ENCODE measurements at places on chromosomes 6 and 20. TPM values are rescaled to one million over a fixed set of nuclear protein-coding genes. Genes with fewer than 3 reads are reported as not detected.

- peak overlapping the region; percentile 41 for H3K4me3 ChIP-seq
- peaks cover 45% of the 10 kb centered on the region for H3K4me1 ChIP-seq
- no peak overlapping the region for H3K27ac ChIP-seq
- no peaks in the 10 kb centered on the region for H3K36me3 ChIP-seq
These were observed 3.9 kb downstream of the SDC4 start for GRCh38 chr20:45344168-45344860.

- H3K36me3 ChIP-seq: no peaks in the 10 kb centered on the region
- no peak for DNase-seq
- H3K27me3 ChIP-seq: peaks cover 23% of the 10 kb centered on the region
- no peak overlapping the region for H3K4me3 ChIP-seq
- H3K27ac ChIP-seq: no peak overlapping the region
These were observed 120.2 kb upstream of the AFDN start for GRCh38 chr6:167706313-167707109.

- no peaks in the 10 kb centered on the region for H3K27me3 ChIP-seq
- no peak for DNase-seq
- peaks cover 10% of the 10 kb centered on the region for H3K36me3 ChIP-seq
- no peak overlapping the region for H3K4me3 ChIP-seq
- H3K27ac ChIP-seq: no peak overlapping the region
- peaks cover 15% of the 10 kb centered on the region for H3K4me1 ChIP-seq
These were observed 5.2 kb downstream of the TMEM30A start for GRCh38 chr6:75279418-75279817.

The CCDC170 gene
- 0.25 TPM for total RNA-seq

The TGM3 gene
- total RNA-seq: 0.43 TPM

The PTPRK gene
- 30.4 TPM for total RNA-seq

The BMP2 gene
- total RNA-seq: 0.84 TPM

The C6orf52 gene
- 8.2 TPM for total RNA-seq

DNA sequence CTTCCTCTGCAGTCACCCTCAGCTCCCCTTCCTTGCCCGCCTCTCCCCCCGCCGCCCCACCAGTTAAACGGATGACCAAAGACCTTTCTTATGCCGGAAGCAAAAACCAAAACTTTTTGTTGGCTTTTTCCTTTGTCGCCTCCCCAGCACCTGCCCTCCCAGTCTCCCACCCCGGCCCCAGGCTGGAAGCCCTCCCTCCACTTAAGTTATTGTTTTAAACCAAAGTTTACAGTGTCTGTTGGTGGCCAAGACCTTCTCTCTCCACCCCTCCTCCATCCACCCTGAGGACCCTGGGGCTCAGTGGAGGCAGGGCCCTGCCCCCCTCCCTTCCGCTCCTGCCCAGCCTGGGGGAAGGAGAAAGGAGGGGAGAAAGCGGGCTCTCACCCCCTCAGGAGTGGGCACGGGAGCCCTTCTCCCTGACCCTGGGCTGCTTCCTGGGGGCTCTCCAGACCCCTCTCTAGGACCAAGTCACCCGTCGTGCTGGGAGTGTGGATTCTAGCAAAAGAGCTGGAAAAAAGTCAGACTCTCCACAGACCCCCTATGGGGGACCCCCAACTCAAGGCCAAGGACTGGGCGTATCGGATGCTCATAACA lies 38.3 kb upstream of the MDFI start:
- DNase-seq: no peak
- no peak overlapping the region for H3K27ac ChIP-seq
- no peak overlapping the region for H3K4me3 ChIP-seq
- H3K27me3 ChIP-seq: peaks cover 8% of the 10 kb centered on the region
- peaks cover 5% of the 10 kb centered on the region for H3K36me3 ChIP-seq
- H3K4me1 ChIP-seq: peaks cover 23% of the 10 kb centered on the region

DNA sequence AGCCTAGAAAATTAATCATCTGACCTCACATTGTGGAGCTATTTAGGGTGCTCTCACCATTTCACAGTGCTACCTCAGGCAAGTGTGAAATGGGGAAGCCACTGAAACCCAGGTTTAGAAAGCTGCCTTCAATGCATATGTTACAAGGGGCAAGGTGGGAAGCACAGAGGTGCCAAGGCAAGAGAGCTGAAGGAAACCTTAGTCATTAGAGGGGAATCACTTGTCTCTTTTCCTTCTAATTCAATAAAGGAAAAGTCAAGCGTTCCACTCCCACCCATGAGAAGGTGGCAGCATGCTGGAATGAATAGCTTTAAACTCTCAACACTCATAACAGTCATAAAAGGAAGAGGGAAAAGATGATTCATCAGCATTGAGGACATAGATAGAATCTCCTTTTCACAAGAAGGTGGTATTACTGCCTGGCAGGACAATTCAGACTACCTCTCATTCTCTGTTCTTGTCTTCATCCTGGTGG lies 251.9 kb upstream of the IRAK1BP1 start:
- no peaks in the 10 kb centered on the region for H3K4me1 ChIP-seq
- no peak overlapping the region for H3K27ac ChIP-seq
- no peaks in the 10 kb centered on the region for H3K36me3 ChIP-seq
- H3K4me3 ChIP-seq: no peak overlapping the region
- no peak for DNase-seq
- H3K27me3 ChIP-seq: no peaks in the 10 kb centered on the region

The FGD2 gene
- not detected for total RNA-seq

The ENPP4 gene
- total RNA-seq: 3.3 TPM

- peaks cover 14% of the 10 kb centered on the region for H3K4me1 ChIP-seq
- DNase-seq: no peak
- no peak overlapping the region for H3K27ac ChIP-seq
- no peak overlapping the region for H3K4me3 ChIP-seq
- peaks cover 16% of the 10 kb centered on the region for H3K36me3 ChIP-seq
These were observed 148.2 kb downstream of the PREX1 start for GRCh38 chr20:48679599-48679998.

The IL17A gene
- total RNA-seq: not detected

The NR2E1 gene
- total RNA-seq: not detected

The CCN2 gene
- 24.2 TPM for total RNA-seq

- H3K4me3 ChIP-seq: no peak overlapping the region
- peaks cover 8% of the 10 kb centered on the region for H3K27me3 ChIP-seq
These were observed 384.9 kb downstream of the MAFB start for GRCh38 chr20:40304119-40304613.

The NMBR gene
- total RNA-seq: not detected

DNA sequence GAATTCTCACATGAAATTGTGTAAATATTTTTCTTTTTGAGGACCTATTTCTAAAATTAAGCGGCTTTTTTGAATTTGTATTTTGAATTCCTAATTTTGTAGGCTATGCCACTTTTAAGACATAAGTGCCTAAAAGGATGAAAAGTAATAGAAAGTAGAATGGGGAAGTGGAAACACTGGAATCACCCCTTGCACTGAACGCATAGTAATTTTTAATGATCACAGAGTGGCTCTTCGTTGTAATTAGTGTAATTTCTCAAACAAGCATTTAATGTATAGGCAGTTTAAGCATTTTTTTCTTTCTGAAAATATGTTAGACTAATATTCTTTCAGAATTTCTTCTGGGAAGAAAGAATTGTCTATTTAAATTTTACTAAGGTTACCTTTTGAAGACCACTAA lies 73.2 kb downstream of the ARID1B start:
- no peak overlapping the region for H3K27ac ChIP-seq
- H3K4me3 ChIP-seq: no peak overlapping the region
- no peak for DNase-seq
- H3K4me1 ChIP-seq: peaks cover 64% of the 10 kb centered on the region
- H3K27me3 ChIP-seq: no peaks in the 10 kb centered on the region

The ABHD16B gene
- not detected for total RNA-seq

The FAM209A gene
- 0.50 TPM for total RNA-seq

The SYNDIG1 gene
- 0.49 TPM for total RNA-seq

The MRPS18B gene
- 36.7 TPM for total RNA-seq

The MC3R gene
- not detected for total RNA-seq

GRCh38 chr6:16909658-16910360 lies 148.5 kb upstream of the ATXN1 start:
- no peak overlapping the region for H3K4me3 ChIP-seq
- DNase-seq: no peak
- no peak overlapping the region for H3K27ac ChIP-seq

DNA sequence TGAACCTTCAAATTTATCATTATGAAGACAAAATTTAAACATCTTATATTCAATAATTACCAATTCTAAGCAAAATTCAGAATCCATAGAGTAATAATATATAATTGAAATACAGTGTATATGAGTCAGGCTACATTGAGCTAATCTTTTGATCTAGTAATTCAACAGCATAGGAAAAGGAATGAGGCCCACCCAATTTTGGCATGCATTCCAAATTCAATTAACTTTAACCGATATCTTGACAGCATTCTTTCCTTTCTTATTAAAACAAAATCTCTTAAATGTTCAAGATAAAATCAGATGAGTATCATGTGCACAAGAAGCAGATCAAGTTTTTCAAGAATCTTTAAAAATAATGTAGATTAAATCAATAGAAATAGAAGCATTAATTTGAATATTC lies 132.9 kb upstream of the QKI start:
- H3K4me1 ChIP-seq: peaks cover 22% of the 10 kb centered on the region
- no peak overlapping the region for H3K27ac ChIP-seq
- DNase-seq: no peak
- H3K27me3 ChIP-seq: no peaks in the 10 kb centered on the region
- H3K4me3 ChIP-seq: no peak overlapping the region

GRCh38 chr6:32110632-32111031 lies 1.5 kb upstream of the TNXB start:
- H3K27me3 ChIP-seq: peaks cover 38% of the 10 kb centered on the region
- peaks cover 6% of the 10 kb centered on the region for H3K36me3 ChIP-seq
- H3K27ac ChIP-seq: no peak overlapping the region
- H3K4me1 ChIP-seq: peaks cover 39% of the 10 kb centered on the region
- no peak for DNase-seq

The PSMB8 gene
- 1.7 TPM for total RNA-seq

- no peaks in the 10 kb centered on the region for H3K27me3 ChIP-seq
- H3K4me3 ChIP-seq: no peak overlapping the region
- no peak for DNase-seq
These were observed 53.1 kb downstream of the MAP3K7 start for GRCh38 chr6:90533615-90534336.

The KIF25 gene
- 0.72 TPM for total RNA-seq

DNA sequence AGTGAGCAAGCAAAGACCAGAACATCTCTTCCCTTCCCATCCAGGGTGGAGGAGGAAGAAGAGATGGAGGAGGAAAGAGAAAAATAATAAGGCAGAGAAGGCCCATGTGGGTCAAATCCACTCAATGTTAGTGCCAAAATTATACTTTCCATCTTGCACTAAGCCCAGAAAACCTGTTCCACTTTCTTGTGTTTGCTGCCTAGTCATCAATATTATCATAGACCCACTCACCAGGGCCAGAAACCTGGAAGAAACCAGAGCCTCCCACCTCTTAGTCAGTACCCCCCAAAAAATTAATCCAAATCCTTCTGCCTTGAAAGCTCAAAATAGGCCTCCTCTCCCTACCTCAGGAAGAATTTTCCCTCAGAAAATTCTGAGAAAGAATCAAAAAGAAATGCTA lies 171.1 kb downstream of the SOD2 start:
- H3K27me3 ChIP-seq: peaks cover 54% of the 10 kb centered on the region
- no peak overlapping the region for H3K27ac ChIP-seq
- H3K4me3 ChIP-seq: no peak overlapping the region
- no peaks in the 10 kb centered on the region for H3K4me1 ChIP-seq
